ENCODE measurements at places on chromosomes 2 and 18.

DNA sequence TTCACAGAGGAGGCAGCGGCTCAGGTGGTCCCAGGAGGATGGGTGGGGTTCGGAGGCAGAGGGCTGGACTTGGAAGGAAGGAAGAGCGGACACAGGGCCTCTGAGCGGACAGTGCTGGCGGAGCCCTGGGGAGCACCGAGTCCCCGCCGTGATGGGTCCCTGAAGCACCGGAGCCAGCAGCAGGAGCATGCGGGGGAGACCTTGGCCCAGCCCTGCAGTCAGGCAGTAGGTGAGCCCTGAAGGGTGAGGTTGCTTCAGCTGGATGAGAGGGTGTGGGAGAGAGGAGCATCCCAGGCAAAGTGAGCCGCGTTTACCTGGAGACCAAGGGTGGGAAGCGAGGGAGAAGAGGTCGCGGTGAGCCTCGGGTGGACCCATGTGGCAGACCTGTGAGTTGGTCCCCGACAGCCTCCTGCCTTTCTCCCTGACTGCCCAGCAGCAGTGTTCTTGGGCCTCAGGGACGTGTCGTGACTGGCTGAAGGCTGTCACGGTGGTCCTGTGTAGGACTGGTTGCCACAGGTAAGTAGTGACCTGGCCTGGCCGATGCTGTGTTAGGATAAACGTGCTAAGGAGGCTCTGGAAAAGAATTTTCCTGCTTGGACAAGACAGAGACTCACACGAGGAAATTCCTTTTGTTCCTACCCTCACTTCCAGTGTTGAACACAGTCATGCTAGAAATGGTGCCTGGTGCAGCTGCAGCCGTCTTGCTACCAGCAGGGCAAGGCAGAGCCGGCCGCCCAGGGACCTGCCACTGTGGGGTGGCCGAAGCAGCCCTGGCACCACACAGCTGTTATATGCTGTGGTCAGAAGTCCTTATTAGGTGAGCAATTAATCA is 73.0 kb downstream of the RRM2 start:
- DNase-seq: no peak

DNA sequence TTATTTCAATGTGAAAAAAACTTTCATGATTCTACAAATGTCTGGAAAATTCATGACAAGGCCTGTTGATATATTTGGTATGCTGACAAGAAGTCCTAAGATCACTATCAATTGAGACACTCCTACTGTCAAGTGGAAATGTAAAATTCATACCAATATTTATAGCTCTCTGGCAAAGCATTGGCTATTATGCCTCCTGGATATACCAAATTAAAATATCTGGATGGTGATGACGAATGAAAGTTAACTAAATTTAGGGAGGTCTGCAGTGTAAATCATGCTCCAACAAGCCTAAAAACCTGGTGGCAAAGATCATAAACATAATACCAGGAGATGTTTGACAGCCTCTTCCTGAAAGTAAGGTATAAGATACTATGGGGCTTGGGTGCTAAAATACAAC is 41.1 kb upstream of the TCF4 start:
- no peak for DNase-seq

DNA sequence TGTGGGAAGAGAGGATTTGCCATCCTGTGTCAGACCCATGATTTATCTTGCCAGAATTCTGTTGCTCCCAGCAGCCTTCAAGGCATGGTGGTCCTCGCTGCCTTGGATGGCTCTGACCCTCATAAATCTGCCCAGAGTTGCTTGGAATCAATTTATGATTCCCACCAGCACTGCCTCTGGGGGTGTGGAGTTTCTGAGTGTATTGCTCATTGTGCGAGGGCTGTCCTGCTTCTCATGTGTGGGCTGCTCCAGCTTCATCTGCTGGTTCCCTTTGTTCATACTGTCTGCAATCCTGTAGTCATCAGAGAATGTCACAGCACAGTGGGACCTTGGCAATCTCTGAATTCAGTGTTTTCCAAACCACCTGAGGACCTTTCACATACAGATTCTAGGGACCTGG is 139.8 kb downstream of the CLIP4 start:
- DNase-seq: no peak

GRCh38 chr18:69945220-69946114 is 2.2 kb downstream of the CD226 start:
- DNase-seq: no peak

DNA sequence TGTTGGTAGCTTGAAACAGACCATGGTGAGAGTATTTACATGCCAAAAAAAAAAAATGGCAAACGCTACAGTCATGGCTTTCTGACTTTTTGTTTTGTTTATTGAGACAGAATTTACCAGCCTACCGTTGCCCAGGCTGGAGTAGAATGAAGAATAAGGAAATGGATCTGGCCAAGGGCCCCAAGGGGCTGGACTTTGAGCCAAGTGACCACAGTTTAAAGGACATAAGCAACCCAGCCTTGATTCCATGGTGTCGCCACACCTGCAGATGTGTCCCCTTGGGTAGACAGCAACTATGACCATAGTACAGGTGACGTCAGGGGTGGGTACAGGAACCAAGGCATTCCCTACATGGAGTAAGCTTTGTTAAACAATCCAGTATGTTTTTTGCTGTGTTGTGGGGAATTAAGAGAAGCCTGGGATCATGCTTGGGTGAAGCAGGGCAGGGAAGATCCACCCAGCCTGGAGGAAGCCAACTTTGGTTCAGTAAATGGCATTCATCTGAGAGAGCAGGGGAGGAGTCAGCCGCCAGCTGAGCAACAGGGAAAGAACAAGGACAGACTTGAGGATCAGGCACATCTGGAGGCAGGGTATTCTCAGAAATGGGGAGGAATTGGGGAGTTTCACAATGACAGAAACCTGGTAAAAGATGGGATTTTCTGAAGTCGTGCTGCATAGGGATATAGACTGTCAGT is 110.3 kb upstream of the SH3BP4 start:
- DNase-seq: no peak

- no peak for DNase-seq
Measured at GRCh38 chr2:80852079-80852807, 547.7 kb upstream of the LRRTM1 start.

GRCh38 chr2:10985260-10985659 is 73.5 kb downstream of the KCNF1 start:
- DNase-seq: no peak

- DNase-seq: no peak
Measured at GRCh38 chr2:54569745-54570301, 113.7 kb downstream of the SPTBN1 start.

- DNase-seq: no peak
Measured at GRCh38 chr2:903223-903900, 47.3 kb upstream of the SNTG2 start.

DNA sequence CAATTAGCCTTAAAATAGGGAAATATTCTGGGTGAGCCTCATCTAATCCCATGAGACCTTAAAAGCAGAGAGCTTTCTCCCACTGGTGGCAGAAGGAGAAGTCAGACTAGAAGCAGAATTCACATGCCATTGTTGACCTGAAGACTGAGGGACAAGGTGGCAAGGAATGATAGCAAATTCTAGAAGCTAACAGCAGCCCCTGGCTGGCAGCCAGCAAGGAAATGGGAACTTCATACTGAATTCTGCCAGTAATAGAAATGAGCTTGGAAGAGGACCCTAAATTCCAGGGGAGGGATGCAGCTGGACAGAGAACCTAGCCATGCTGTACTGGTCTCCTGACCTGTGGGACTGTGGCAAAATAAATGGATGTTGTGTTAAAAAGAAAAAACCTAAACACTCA is 19.5 kb downstream of the B3GNT7 start:
- DNase-seq: no peak

- no peak for DNase-seq
Measured at GRCh38 chr18:45521777-45522176, 93.5 kb upstream of the SLC14A2 start.

- no peak for DNase-seq
Measured at GRCh38 chr2:153990771-153991170, 119.0 kb downstream of the GALNT13 start.

Data from hepatic stellate cell (primary cell).